NCI-H1417 treated with DMSO at 0.1 percent for 48 hours (cell line): ENCODE measurements at places on chromosomes 4 and X.

GRCh38 chrX:39337451-39337850, 536.2 kb downstream of the MID1IP1 start:
- no peak for DNase-seq

DNA sequence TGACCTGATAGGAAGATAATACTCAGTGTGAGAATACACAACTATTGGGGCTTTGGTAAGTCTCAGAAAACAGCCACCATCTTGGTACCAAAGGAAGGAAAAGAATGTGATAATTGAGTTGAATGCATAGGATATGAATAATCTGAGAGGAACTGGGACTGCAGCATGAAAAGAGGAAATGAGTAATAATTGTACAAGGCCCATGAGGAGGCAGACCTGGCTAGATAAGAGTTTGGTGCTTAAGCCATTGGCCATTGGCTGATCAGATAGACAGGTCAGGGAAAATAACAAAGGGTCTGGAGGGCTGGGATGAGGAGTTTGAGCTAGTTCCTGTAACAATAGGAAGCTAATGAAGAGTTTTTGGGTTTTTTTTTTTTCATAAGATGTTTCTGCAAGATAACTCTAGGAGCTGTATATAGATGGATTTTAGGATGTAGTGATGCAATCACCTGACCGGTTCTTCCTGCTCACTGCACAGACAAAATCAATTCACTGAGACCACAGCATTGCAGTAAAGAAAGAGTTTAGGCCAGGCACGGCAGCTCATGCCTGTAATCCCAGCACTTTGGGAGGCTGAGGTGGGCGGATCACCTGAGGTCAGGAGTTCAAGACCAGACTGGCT, 5.3 kb upstream of the TRMT2B start:
- DNase-seq: no peak

- no peak for DNase-seq
Observed at GRCh38 chr4:153322791-153323190, 21.7 kb upstream of the MND1 start.

DNA sequence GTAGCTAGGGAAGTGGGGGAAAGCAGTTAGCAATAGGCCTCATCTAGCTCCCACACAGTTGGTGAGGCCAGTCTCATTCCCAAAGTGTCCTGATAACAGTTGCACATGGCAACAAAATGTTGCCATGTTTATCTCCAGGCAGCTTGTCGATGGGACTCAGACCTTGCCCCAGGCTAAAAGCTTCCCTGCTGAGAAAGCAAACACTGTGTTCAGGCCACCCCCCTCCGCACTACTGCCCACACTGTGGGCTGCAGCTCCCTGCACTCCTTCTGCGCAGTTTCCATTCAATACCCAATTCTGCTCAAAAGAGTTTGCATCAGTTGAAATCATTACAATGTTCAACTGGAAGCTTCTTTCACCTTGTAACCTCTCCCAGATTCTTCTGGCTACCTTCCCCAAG, 287.8 kb upstream of the GK2 start:
- no peak for DNase-seq

GRCh38 chr4:89024051-89024675, 32.8 kb downstream of the FAM13A start:
- peak; percentile 84 for DNase-seq

GRCh38 chr4:154422152-154422551, 69.4 kb downstream of the DCHS2 start:
- no peak for DNase-seq

GRCh38 chr4:52312722-52313121, 261.6 kb downstream of the SPATA18 start:
- no peak for DNase-seq

DNA sequence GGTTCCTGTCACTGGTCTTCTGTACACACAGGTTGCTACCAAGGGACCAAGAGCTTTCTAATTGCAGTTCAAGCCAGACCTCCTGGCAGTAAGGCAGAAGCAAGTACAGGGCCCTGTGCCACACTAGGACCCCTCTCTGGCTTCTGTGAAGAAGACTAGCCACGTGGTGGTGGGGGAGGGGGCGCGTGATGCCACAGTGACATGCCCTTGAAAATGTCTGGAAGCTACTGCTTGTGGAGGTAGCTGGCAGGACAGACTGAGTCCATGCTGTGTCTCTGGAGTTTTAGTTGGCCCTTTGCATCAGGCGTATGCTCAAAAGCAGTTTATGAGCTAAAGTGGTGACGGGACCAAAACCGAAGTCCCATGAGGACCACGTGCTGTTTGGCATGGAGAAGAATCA, 50.9 kb downstream of the RTL5 start:
- DNase-seq: no peak

GRCh38 chr4:19657856-19658255, 593.8 kb upstream of the SLIT2 start:
- no peak for DNase-seq

DNA sequence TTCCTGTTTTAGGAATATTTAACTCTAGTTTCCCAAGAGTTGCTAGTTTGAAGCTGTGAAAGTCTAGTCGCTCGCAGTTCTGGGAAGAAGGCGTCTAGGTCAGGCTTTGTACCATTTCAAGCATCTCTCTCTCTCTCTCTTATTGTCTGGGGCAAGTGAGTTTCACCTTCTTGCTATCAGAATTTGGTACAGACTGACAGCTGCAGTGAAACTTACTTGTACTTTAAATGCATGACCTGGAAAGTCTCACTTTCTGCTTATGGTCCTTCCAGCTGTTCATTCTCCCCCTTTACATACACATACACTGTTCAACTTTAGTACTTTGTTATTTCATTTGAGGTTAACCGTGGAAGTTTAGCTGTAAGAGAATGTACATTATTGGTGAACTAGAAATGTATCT, 4.4 kb downstream of the FRMPD4 start:
- DNase-seq: no peak

DNA sequence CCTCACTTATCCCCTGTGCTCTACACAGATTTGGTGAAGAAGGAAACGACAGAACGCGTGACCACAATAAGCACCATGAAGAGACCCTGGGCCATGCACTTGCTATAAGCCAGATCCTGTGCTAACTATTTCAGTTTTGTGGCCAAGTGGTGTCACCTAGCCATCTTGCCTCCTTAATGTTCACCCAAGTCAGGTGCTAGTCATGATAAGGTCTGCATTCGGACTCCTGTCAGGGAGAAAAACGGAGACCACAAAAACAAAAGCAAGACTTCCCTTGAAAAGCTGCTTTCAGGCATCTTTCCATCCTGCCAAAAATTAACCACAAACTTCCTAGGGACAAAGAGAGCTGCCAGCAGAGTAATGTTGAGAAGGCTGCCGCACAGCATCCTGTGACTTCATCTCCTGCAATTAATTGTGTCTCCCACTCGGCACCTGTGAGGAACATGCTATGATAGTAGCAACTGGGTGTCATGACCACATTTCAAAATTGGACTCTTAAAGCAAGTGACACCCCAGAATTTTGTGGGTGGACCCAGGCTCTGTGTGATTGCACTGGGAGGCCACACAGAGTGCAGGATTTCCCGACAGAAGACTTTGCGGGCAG, 8.8 kb upstream of the IDS start:
- DNase-seq: no peak

DNA sequence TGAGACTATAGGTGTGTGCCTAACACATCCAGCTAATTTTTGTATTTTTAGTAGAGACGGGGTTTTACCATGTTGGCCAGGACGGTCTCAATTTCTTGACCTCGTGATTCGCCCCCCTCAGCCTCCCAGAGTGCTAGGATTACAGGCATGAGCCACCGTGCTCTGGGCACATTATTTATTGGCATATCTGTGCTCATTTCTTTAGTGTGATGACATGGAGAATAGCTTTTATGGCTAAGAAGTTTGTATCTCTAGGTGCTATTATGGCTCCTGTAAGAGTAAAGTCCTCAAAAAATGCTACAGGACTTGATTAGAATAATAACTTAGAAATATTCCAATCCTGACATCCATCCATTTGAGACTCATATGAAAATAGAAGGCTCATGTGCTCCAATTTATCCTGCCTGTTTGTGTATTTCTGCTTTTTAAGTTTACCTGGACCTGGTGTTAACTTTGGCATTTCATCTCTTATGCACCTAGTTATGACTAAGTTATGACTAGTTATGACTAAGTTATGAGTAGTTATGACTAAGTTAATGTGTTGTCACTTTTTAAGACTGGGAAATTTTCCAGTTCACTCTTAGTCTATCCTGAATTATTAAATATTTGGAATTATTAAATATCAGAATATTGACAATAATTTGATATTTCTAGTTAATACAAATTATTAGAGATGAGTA, 36.4 kb upstream of the UNC5C start:
- DNase-seq: no peak

- no peak for DNase-seq
Observed at GRCh38 chrX:40082447-40083119, 15.2 kb downstream of the BCOR start.

- DNase-seq: no peak
Observed at GRCh38 chrX:21944136-21944615, 3.7 kb downstream of the SMS start.

- DNase-seq: no peak
Observed at GRCh38 chr4:142645475-142646108, 200.5 kb downstream of the INPP4B start.

GRCh38 chr4:83118869-83119268, 4.3 kb upstream of the PLAC8 start:
- DNase-seq: no peak

GRCh38 chrX:124634363-124634762, 288.0 kb downstream of the SH2D1A start:
- no peak for DNase-seq

DNA sequence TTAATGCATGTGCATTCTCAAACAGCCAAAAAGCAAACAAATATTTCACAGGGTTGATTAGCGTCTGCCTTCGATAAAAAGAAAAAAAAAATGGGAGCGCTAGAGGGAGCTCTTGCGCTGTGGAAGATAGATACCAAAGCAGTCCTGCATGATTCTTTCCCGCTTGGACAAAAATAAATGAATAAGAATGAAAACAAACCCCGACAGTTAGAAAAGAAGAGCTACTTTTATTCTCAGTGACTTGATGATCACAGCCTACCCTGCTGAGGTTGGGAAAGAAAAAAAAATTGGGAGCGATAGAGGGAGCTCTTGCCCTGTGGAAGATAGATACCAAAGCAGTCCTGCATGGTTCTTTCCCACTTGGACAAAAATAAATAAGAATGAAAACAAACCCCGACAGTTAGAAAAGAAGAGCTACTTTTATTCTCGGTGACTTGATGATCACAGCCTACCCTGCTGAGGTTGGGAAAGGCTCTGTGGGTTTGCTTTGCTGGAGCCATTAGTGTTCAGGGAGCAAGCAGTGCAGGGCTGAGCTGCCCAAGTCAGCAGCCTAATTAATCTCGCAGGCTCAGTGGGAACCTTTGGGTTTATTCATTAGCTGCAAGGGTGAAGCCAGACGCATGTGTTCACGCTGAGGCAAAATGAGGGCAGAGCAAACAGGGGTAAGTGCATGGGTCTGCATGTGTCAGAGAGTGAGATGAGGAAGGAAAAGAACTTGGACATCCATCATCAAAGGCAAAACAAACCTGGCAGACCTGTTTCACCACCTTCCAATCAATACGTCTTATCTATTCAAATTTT, 249.3 kb upstream of the PRKX start:
- DNase-seq: peak; percentile 20

DNA sequence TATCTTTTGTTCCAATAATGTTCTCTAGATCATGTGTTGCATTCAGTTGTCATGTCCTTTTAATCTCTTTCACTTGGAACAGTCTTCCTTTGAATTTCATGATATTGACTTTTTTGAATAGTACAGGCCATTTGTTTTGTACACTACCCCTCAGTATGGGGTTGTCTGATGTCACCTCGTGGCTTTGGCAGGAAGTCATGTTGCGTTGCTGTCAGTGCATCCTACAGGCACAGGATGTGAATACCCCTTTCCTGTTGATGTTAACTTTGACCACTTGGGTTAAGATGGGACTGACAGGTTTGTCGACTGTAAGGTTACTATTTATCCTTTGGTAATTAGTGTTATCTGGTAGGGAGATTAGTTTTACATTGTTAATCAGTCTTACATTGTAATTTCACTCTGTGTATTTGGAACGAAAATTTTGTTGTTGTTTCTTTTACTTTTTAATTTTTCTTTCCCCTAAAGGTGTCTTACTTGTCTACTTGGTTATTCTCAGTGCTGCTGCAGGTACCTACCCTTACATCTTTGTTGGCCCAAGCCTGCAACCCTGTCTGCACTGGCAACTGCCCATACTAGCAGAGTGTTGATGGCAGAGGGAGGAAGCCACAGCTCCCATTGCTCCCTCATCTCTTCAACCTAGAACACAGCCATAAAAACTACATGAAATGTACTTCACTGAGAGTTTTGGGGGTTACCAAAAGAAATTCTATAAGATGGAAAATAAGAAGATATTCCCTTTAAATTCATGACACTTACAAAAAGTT, 14.7 kb upstream of the ATP8A1 start:
- no peak for DNase-seq

GRCh38 chr4:158656439-158656838, 15.2 kb downstream of the C4orf46 start:
- no peak for DNase-seq

GRCh38 chrX:25599061-25599460, 539.1 kb upstream of the MAGEB18 start:
- DNase-seq: no peak

- DNase-seq: no peak
Observed at GRCh38 chr4:174864031-174864430, 35.0 kb upstream of the GLRA3 start.

- no peak for DNase-seq
Observed at GRCh38 chrX:1946974-1947373, 332.1 kb downstream of the ASMT start.

- DNase-seq: no peak
Observed at GRCh38 chrX:11655282-11656015, 10.3 kb downstream of the ARHGAP6 start.

DNA sequence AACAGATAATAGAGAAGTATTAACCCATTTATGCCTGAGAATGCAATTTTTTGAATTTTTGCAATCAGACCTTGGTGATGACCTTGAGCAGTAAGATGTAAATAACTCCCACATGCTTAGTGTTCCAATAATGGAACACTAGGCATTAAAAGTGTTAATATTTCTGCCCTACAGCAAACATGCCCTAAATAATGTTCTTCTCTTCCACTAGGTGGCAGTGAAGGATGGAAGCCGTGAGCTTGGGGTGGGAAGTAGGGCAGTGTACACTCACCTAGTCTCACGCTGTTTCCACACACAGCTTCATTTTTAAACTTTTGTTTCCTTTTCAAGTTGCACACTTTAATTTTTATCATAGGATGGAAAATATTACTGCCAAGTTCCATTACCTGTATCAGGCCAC, 613.1 kb upstream of the HS3ST1 start:
- no peak for DNase-seq

GRCh38 chrX:118062817-118063615, 53.6 kb downstream of the KLHL13 start:
- DNase-seq: no peak
